ENCODE measurements at places on chromosomes 3 and 15. TPM values are rescaled to one million over a fixed set of nuclear protein-coding genes. Genes with fewer than 3 reads are reported as not detected.
A peak's percentile ranks its signal among the peaks of the same experiment; 100 is the strongest.

DNA sequence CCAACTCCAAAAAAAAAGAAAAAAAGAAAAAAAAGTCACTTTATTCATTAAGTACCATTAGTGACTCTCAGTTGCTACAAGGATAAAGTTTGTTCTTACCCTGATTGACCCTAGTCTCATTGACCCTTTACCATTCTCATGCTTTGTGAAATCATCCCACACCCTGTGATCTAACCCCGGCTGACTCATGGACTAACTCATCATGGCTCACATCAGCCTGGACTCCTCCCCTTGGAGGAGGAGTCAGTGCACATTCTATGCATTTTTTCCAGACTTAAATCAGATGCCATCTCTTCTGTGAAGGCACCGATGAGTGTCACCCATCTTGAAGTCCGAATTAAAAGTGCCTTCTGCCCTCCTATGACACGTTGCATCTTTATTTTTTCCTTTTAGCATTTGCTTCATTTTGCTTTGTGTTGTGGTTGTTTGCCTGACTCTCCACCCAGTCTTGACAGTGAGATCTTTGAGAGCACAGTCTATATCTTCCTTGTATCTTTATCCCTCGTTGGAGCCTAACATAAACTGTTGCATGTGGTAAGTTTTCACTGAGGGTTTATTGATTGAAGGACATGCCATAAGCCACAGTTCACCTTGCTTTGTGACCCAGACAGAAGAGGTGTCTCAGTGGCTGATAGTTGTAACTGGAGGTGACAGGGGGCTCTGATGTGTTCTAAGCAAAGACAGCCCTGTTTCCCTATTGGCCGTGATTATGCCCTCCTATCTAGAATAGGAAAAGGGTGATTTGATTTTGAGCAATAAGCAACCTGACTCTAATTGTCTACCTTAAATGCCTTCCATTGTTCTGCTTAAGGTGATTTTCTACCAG, 72.1 kb downstream of the IL1RAP start:
- no peak overlapping the region for H3K27ac ChIP-seq
- H3K27me3 ChIP-seq: no peaks in the 10 kb centered on the region
- no peaks in the 10 kb centered on the region for H3K4me1 ChIP-seq
- no peak overlapping the region for H3K4me3 ChIP-seq

GRCh38 chr15:98401029-98401428, 247.3 kb upstream of the IGF1R start:
- H3K4me1 ChIP-seq: no peaks in the 10 kb centered on the region
- DNase-seq: no peak
- no peak overlapping the region for H3K27ac ChIP-seq
- H3K36me3 ChIP-seq: no peaks in the 10 kb centered on the region
- no peaks in the 10 kb centered on the region for H3K27me3 ChIP-seq

LNP1 gene
- 3.4 TPM for total RNA-seq

GRCh38 chr3:156604064-156604641, 49.2 kb upstream of the SSR3 start:
- H3K4me3 ChIP-seq: no peak overlapping the region
- H3K4me1 ChIP-seq: no peaks in the 10 kb centered on the region
- H3K36me3 ChIP-seq: no peaks in the 10 kb centered on the region

ANO10 gene
- total RNA-seq: 17.7 TPM

DNA sequence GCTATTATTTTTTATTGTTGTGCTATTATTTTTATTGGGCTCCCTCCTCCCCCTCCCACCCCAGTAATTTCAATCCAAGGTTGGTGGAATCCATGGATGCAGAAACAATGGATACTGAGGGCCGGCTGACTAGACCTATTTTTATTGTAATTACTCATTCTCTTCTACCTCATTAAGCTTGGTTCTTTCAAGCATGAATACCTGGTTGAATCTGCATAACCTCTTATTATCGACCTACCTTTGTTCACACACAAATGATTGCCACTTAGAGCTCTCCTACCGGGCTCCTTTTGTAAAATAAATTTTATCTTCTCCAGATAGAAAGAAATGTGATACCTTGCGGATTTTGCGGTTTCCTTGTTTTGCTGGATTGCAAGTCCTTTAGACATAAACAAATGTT, 31.6 kb downstream of the BTD start:
- H3K27ac ChIP-seq: peak overlapping the region; percentile 72
- H3K4me3 ChIP-seq: no peak overlapping the region

SOX2 gene
- 10.5 TPM for total RNA-seq

DNA sequence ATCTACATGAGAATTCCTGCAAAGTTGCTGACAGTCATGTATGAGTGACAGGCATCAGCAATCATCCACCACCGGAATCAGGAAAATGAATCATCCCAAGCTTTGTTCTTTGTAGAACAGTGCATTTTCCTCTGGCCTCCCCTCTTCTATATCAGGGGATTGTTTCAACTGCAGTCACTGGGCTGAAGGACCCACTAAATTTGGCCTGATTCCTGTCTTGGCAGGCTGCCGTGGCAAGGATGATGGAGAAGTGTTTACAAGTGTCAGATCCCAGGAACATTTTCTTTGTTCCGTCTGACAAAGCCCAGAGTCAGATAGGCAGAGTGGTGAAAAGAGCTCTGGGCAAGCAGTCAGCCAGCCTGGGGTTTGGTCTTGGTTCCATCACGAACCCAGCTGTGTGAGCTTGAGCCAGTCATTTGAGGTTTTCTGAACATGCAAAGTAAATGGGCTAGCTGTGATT, 175.1 kb upstream of the TSC22D2 start:
- DNase-seq: no peak
- peaks cover 8% of the 10 kb centered on the region for H3K4me1 ChIP-seq
- no peak overlapping the region for H3K4me3 ChIP-seq
- H3K27ac ChIP-seq: no peak overlapping the region
- no peaks in the 10 kb centered on the region for H3K36me3 ChIP-seq

DNA sequence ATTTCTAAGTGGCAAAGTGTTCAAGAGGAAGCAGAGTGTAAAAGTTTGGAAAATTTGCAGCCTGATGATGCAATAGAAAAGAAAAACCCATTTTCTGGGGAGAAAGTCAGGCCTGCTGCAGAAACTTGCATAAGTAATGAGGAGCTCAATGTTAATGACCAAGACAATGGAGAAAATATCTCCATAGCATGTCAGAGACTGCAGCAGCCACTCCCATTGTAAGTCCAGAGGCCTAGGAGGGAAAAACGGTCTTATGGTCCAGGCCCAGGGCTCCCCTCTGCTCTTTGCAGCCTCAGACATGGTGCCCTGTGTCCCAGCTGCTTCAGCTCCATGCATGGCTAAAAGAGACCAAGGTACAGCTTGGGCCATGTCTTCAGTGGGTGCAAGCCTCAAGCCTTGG, 96.6 kb upstream of the GMNC start:
- H3K27ac ChIP-seq: no peak overlapping the region
- no peak overlapping the region for H3K4me3 ChIP-seq
- no peaks in the 10 kb centered on the region for H3K4me1 ChIP-seq
- H3K27me3 ChIP-seq: no peaks in the 10 kb centered on the region
- no peak for DNase-seq
- H3K36me3 ChIP-seq: no peaks in the 10 kb centered on the region

ALG1L2 gene
- not detected for total RNA-seq

DNA sequence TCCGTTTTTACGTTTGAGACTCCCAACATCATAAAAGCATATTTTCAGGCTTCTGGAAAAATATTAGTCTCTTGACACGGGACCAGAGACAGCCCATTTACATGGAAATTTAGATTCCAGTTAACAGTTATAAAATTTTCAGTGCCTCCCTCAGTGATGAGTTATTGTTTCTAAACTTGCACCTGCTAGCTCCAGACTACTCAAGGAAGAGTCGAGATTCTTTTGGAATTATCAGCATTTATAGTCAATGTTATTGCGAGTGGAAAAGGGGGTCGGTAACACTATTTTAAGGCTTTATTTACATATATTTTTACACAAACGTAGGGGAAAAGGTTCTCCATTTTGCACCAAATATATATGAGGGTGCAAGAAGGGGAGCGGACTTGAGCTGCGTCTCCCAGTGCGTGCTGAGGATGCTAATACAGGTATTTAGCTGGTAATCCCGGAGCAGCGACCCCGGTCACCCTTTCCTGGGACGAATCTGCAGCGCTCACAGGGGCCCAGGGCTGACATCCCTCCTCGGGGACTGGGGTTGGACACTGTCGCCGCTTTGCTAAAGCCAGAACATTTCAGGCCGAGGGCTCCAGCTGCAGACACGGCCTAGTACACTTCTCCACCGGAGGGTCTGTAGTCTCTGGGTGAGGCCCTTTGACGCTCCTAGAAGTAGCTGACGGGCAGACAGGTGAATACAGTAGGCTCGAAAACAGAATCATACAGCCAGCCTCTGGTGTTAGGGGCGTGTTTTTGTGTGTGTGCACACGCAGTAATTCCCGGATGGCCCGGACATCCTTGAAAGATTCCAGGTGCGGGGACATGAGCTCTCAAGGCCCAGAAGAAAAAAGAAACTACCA, 729 bp upstream of the ZBTB11 start:
- H3K27me3 ChIP-seq: no peaks in the 10 kb centered on the region
- H3K4me1 ChIP-seq: peaks cover 9% of the 10 kb centered on the region
- peak overlapping the region; percentile 97 for H3K4me3 ChIP-seq
- H3K27ac ChIP-seq: peak overlapping the region; percentile 98

FAM174B gene
- 32.0 TPM for total RNA-seq

DPPA2 gene
- 2.1 TPM for total RNA-seq

DNA sequence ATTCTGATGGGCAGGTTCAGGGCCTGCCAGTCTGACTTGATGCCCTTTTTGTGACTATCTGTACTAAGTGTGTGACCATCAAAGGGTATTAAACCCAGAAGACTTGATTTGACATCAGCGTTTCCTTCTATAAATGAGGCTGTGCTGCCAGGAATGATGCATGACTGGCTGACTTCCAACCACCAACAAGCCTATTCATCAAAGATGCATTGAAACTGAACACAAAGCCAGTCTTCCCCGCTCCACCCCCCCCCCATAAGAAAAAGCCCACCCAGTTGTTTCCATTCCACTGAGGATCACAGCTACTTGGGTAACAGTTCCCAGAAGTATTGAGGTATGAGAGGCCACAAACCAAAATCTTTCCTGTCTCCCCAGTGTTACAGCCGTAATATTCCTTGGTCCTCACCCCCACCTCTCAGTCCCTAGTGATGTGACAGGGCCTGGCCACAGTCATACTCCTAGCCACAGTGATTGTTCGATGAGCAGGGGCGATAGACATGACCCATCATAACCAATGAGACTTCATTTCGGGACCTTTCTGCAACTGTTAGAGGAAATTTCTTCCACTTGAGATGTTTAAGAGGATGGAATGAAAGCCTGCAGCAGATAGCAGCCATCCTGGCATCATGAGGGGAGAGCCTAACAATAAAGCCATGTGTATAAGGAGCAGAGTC, 22.6 kb downstream of the SH3BP5 start:
- peak overlapping the region; percentile 55 for H3K27ac ChIP-seq
- H3K4me3 ChIP-seq: no peak overlapping the region
- no peaks in the 10 kb centered on the region for H3K4me1 ChIP-seq
